ENCODE measurements at places on chromosomes 4 and X.
A peak's percentile ranks its signal among the peaks of the same experiment; 100 is the strongest.

DNA sequence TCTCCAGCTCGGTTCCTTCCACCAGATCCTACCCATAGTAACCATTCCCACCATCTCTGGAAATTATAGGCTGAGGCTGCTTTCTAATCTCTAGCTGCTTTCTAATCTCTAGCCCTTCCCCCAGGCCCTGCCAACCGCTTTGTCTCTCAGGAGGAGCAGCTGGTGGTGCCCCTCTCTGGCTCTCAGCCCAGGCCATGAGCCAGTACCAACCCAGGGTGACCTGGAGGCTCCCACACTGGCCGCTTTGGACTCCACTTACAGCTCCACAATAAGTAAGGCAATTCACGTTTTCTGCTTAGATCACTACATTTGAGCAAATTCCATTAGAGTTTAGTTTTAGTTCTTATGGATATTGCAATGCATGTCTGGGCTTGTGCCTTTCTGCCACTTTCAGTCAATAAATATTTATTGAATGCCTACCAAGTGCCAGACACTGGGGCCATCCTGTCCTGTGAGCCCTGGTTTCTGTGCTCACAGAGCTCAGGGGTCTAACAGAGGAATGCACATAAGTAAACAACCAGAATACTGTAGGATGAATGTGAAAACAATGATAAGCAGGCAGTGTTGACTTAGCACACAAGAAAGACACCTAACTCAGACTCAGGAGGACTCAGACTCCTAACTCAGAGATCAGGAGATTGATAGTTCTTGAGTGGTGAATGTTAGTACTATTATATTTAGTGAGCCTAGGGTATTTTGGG is 38.9 kb downstream of the SMC1A start:
- DNase-seq: no peak

GRCh38 chrX:94058728-94059382 is 384.8 kb downstream of the FAM133A start:
- DNase-seq: no peak

DNA sequence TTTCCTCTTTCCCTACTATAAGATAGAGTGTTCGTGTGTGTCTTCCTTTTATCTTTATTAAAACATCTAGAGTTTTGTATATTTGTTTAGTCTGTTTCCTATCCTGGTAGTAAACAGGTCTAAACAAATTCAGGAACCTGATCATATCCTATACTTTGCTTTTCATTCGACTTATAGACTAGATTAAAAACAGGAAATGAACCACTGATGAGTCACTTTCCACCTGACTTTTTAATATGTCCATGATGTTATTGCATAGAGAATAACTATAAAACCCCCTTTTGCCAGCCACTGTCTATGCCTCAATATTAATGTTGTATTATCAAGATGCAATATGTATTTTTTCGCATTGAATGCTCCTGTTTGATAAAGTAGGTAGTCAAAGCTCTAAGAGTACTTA is 1794.0 kb downstream of the STIM2 start:
- no peak for DNase-seq

DNA sequence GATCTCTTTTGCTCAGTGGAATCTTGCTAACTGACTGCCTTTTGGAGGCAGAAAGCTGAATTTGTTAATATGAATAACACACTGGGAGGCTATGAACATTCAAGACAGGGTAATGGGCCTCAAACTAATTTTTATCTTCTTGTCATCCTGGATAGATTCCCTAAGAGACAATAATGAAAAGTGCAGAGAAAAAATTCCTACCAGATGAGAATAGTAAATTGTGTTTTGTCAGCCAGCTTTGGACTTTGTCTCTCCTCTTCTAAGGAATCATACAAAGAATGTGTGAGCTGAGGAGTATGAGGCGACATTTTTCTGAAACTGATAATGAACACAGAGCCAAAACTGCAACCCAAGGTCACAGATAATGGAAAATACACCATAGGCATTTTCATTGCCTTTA is 649.3 kb downstream of the IQCM start:
- no peak for DNase-seq

DNA sequence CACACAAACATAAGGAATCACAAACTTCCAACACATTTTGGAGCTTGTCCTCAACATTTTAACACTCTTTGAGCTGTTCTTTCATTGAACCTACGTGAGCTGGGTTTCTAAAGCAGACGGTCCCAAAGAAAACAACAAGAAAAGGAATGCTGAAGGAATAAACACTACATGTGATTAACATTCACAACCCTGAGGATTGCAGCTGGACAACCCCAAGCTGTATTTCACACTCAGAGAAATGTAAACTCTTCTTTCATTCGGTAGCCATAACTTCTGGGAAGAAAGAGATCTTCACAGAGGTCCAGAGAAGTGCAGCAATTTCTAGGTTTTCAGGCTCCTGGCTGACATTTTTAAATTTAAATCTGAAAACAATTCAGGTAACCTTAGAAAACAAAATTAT is 130.2 kb downstream of the CFAP299 start:
- no peak for DNase-seq

GRCh38 chr4:116529129-116529528 is 556.2 kb downstream of the TRAM1L1 start:
- no peak for DNase-seq

DNA sequence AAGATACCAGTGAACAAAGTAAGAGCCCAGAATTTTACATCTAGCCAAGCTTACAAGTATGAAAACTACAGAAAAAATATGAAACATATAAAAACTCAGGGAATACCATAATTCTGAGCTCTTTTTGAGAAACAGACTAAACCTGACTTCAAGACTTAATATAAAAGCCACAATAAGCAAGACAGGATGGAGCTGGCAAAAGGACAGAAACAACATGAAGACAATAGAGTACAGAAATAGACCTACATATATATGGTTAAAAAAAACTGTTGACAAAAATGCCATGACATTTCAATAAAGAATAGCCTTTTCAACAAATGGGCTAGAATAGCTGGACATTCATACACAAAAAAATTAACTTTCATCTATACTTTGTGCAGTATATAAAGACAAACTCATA is 49.4 kb downstream of the UBA6 start:
- no peak for DNase-seq

DNA sequence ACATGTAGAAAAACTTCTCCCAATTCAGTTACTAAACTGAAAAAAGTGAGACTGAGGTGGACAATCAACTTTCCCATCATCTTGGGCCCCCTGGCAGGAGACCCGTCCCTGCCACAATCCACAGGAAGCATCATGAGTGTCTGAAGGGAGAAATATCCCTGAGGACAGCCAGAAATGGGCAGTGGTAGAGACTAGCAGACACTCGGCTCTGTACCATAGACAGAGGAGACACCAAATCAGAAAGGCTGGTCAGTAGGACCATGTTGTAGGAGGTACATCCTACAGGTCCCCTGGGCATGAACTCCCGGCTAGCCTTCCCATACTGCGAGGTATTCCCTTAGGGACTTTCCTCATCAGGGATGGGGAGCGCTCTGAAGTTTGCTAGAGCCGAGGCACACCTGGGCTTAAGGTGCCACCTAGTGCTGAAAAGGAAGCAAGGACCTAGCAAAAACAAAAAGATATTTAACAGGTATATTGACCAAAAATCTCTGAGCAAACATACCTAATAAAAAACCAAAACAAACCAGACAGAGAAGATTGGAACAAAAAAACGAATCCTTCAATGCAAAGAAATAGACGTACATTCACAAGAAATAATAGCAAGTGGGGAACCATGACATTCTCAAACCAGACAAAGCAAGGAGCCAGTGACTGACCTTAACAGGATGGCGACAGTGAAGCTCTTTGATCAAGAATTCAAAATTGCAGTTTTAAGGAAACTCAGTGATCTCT is 55.6 kb downstream of the HAUS3 start:
- peak; percentile 23 for DNase-seq

GRCh38 chr4:101599620-101600019 is 190.9 kb upstream of the BANK1 start:
- no peak for DNase-seq

DNA sequence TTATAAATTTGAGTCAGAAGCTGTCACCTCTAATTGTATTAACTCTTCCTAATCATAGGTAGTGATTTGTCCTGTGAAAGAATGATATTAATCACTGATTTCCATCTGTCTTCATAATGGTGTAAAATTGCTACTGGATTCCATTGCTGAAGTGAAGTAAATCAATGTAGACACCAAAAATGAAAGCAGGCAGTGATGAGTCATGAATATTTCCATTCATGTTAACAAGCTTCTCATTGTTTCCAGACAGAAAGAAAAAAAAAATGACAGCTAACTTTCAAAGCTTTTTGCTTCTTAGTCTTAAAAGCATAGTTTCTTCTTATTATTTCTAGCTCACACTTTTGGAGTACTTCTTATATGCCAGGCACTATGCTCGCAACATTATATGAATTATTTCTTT is 21.5 kb downstream of the FAM114A1 start:
- DNase-seq: no peak

- no peak for DNase-seq
These were observed 49.5 kb upstream of the SLC25A4 start for GRCh38 chr4:185093603-185094002.

GRCh38 chr4:128716338-128716737 is 93.2 kb upstream of the JADE1 start:
- no peak for DNase-seq

GRCh38 chrX:97401586-97402136 is 518.0 kb downstream of the RPA4 start:
- DNase-seq: no peak

DNA sequence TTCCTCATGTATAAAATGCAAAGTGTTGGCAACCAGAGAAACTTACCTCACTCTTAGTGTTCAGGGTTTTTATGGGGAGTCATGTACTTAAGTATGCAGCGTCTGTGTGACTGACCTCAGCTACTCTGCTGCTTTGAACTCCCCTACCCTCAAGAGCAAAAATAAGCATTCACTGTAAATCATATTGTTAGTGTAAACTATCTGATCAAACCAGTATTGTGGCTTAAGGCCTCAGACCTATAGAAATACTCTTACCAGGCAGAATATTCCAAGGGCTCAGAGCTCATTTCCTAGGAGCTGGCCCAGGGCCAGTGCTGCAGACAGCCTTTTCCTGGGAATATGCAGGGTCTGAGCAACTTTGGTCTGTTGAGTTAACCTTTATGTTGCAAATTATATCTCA is 453.1 kb downstream of the CCSER1 start:
- DNase-seq: no peak

GRCh38 chrX:134548257-134549201 is 88.6 kb downstream of the HPRT1 start:
- no peak for DNase-seq

- DNase-seq: no peak
These were observed 45.7 kb downstream of the SSX7 start for GRCh38 chrX:52608961-52609360.

DNA sequence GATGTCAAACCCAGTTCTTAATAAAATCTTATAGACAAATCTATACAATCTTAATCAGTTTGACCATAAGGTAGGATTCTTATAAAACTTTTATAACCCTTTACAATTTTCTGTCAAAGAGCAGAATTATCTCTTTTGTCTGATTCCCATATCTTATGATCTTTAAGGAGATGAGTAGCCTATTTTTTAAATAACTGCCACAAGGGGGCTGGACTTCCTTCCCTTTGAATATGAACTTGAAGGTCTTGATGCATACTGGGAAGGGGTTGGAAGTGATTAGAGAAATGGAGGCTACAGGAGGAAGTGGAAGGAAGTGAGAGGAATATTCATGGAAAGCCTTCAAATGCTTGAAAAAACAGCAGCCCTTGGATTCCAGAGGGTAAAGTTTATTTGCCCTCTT is 111.1 kb downstream of the APOOL start:
- DNase-seq: no peak

DNA sequence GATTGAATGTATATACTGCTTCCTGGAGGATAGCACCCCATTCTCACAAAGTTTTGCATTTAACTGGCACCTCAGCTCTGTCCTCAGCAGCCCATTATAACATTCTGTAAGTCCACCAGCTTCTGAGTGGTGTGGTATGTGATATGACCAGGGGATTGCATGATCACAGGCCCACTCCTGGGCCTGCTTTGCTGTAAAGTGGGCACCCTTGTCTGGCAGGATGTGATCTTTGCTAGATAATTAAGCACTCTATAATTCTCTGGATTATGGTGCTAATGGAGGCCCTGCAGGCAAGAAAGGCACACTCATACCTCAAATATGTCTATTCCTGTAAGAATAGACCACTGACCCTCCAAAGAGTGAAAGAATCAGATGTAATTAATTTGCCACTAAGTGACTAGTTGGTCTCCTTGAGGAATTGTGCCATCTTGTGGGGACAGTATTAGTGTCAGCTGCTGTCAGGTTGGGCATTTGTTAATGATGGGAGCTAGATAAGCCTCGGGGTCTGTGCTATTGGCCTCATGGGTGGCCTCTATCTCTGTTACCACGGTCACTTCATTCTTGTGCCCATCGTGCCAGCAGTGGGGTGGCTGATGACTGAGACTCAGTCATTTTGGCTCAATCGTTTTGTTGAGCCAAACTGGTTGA is 2.2 kb upstream of the CFI start:
- DNase-seq: no peak

GRCh38 chr4:47471591-47471990 is 8.1 kb upstream of the COMMD8 start:
- DNase-seq: no peak

DNA sequence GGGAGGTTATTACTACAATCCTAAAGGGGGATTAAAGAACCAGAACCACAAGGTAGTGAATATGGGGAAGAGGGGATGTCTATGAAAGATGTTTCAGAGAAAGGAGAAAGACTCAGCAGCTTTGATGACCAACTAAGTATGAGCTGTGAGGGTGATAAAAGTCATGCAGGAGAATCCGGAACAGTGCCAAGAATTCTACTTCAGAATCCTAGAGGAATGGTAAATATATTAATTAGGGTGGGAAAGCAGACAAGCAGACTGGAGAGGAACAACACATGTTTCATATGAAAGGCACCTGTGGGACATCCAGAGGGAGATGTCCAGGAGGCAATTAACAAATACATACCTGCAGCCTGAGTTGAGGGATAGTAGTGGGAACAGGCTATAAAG is 642.2 kb upstream of the DIPK2B start:
- DNase-seq: no peak

- no peak for DNase-seq
These were observed 2.9 kb upstream of the KCND1 start for GRCh38 chrX:48974574-48974973.

- no peak for DNase-seq
These were observed 72.7 kb downstream of the FRMPD4 start for GRCh38 chrX:12210971-12211370.

- no peak for DNase-seq
These were observed 29.1 kb downstream of the SPARCL1 start for GRCh38 chr4:87500092-87500462.

DNA sequence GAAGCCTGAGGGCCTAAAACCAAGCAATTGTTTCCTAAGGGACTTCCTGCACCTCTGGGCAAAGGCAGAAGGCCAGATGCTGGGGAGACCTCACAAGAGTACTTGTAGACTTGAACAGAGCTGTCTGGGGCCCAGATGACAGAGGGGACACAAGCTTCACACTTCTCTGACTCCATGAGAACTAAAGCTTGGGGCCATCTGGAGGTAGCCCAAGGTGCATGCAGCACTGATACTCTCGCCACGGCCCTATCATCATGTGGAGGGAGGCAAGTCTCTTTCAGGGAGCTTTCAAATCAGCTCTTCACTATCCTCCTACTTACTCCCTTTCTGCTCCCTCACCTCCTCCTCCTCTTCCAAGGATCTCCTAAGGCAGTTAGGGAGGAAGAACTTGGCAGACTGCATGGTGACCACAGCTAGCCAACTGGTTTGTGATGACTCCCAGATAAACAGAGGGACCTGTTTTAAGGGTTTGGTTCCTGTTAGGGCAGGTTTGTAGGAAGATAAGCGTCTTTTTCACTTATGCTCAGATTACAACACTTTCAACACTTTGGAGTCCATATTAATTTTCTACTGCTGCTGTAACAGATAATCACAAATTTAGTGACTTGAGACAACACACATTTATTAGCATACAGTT is 23.8 kb downstream of the MSL3 start:
- DNase-seq: no peak
